ENCODE measurements at places on chromosomes 16 and 17.

- peaks cover 68% of the 10 kb centered on the region for H3K4me1 ChIP-seq
- peak overlapping the region; percentile 70 for H3K27ac ChIP-seq
- peak overlapping the region; percentile 58 for H3K4me3 ChIP-seq
Observed at GRCh38 chr17:62713086-62713881, 85.8 kb downstream of the MRC2 start.

GRCh38 chr17:18855831-18856569 is 1.9 kb upstream of the PRPSAP2 start:
- H3K4me3 ChIP-seq: peak overlapping the region; percentile 89
- peaks cover 40% of the 10 kb centered on the region for H3K4me1 ChIP-seq
- H3K27me3 ChIP-seq: no peaks in the 10 kb centered on the region
- peaks cover 5% of the 10 kb centered on the region for H3K36me3 ChIP-seq

- H3K27me3 ChIP-seq: no peaks in the 10 kb centered on the region
- H3K4me3 ChIP-seq: no peak overlapping the region
- no peak for DNase-seq
- peaks cover 69% of the 10 kb centered on the region for H3K4me1 ChIP-seq
- peaks cover 15% of the 10 kb centered on the region for H3K36me3 ChIP-seq
Observed at GRCh38 chr17:37043201-37043600, 94.4 kb downstream of the AATF start.

DNA sequence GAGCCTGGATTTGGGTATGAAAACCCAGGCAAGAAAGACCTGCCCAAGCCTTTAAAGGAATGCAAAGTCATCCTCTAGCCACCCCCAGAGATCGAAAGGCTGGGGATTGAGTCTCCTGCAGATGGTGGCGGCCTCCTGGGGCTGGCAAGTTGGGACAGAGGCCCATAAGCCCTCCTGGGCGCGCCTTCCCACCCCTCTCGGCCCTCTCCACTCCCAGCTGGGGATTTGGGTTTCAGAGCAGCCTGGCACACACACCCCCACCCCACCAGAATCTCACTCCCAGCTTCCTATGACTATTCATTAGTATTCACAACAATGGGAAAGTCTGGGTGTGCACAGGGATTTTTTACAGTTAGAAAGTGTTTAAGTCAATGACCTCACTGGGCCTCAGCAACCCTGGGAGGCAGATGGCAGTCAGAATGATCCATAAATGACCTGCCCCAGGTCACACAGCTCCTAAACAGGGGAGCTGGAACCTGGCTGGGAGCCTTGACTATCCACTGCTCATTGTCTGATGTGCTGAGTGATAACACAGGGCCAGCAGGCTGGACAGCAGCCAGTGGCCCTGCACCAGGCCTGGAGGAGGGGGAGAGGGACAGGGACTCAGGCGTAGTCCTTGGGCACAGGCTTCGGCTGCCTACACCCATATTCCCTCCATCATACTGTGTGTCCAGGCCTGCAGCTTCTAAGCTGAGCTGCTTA is 12.1 kb downstream of the NHERF1 start:
- no peak for DNase-seq
- H3K4me1 ChIP-seq: peaks cover 87% of the 10 kb centered on the region
- no peak overlapping the region for H3K4me3 ChIP-seq
- no peaks in the 10 kb centered on the region for H3K36me3 ChIP-seq
- H3K27me3 ChIP-seq: no peaks in the 10 kb centered on the region
- H3K27ac ChIP-seq: peak overlapping the region; percentile 64

GRCh38 chr16:78656887-78657286 is 557.4 kb downstream of the WWOX start:
- H3K36me3 ChIP-seq: no peaks in the 10 kb centered on the region
- peaks cover 74% of the 10 kb centered on the region for H3K4me1 ChIP-seq
- H3K27ac ChIP-seq: no peak overlapping the region

DNA sequence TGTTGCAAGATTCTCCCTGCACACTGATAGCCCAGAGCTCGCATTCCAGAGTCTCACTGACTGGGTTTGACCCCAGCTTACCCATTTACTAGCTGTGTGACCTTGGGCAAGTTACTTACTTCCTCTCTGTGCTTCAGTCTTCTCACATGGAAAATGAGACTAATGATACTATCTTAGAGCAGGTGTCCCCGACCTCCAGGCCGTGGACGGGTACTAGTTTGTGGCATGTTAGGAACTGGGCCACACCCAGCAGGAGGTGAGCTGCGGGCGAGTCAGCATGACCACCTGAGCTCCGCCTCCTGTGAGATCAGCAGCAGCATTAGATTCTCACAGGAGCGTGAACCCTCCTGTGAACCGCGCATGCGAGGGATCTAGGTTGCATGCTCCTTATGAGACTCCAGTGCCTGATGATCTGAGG is 15.8 kb downstream of the ANKFY1 start:
- H3K27ac ChIP-seq: no peak overlapping the region
- peaks cover 19% of the 10 kb centered on the region for H3K4me1 ChIP-seq
- DNase-seq: no peak
- peaks cover 2% of the 10 kb centered on the region for H3K27me3 ChIP-seq
